ENCODE measurements at places on chromosomes 2 and 18.

GRCh38 chr2:69067026-69067630, 54.1 kb downstream of the ANTXR1 start:
- no peak for DNase-seq

DNA sequence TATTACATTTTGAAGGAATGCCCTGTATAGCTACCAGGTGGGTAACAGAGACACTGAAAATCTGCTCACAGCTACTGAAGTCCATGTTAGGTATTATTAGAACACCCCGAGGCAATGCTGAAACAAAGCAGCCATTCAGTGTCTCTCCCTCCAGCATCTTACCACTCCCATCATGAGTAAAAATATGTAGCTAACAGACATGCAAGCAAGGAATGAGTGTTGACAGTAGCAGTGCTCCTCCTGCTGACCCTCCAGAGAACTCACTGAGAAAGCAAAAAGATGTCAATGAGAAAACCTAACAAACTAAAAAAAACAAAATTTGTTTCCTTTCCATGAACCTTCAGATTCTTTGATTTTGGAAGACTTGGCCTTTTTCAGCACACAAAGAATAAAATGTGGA, 393.9 kb downstream of the LRRTM1 start:
- no peak for DNase-seq

DNA sequence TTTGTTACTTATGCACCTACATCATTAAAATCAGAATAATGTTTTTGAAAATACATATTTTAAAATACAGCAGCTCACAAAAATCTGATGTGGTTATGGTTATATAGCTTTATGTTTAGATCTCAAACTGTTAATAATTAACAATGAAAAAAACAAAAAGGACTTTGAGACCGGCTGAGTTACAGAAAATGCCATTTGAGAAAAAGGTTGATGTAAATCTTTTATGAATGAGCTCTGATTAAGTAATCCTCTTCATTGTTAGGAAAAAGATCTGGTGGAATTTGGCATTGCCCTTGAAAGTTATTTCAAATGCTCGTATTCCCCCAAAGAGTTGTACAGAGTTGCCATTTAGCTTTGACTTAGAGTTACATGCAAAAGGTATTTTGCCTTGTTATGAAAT, 82.8 kb upstream of the PROKR1 start:
- DNase-seq: no peak

DNA sequence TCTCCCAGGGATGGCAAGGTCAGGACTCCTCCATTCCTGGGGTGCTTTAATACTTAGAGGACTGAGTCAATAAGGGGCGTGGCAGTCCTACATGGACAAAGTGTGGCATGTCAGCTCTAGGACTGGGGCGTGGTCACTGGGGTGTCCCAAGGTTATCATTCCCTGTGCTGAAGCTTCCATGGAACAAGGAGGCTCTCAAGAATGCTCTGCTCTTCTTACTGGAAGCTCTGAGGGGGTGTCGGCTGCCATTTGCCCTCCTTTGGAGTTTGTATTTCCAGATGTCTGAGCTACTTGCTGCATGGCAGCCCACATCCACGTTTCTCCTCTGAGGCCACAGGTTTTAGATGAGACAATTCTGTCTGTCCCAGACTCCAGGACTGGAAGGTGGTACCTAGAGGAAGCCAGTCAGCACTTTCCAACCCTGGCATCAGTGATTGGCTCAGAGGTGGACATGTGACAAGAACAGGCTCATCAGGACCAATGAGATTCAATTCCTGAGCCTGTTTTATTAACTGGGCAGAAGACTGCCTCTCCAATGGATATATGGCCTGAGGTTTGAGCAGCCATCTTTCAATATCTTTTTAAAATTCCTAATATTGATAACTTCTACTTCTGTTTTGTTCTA, 128.9 kb upstream of the ARL4C start:
- DNase-seq: no peak

DNA sequence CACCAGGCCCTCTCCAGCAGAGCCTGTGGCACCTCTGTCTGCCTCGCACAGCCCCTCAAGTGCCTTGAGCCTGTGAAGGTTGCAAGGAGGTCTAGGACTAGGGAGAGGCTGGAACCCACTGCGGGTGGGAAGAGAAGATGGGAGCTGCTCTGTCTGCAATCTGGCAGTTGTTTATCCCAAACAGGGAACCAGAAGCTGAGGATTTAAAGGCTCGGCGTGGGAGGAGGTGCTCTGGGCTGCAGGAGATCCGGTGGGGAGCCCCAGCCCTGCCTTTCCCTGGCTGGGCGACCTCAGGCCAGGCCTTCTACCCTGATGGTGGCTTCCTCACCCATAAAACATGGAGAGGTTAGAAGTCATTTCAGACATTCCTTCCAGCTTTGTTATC, 174.1 kb downstream of the SMAD7 start:
- DNase-seq: no peak

- DNase-seq: peak; percentile 6
Measured at GRCh38 chr2:236177967-236178889, 10.0 kb upstream of the GBX2 start.

GRCh38 chr2:232352511-232353091, 25.9 kb upstream of the ALPP start:
- no peak for DNase-seq

GRCh38 chr2:143745060-143745459, 615.8 kb downstream of the ARHGAP15 start:
- no peak for DNase-seq

- DNase-seq: no peak
Measured at GRCh38 chr2:22800412-22800811, 584.6 kb upstream of the KLHL29 start.

DNA sequence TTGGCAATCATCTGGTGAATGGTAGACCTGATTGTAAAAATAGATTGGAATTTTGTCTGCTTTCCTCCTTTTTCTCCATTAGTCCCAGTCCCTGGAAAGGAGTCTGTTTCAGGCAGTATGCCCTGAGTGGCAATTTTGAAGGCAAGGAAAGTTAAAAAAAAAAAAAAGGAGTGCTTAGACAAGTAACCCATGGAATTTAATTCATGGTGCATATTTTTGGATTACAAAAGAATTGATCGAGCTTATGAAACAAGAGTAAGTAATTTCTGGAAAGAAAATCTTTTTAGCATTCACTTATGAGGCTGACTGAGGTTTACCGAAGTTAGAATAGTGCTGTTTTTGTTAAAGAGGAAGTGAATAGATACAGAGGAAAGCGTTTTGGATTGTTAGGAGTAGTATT, 29.4 kb upstream of the TMEM178A start:
- no peak for DNase-seq

Data from NCI-H187 (cell line).